ENCODE measurements at places on chromosomes 4 and X.

- DNase-seq: no peak
Measured at GRCh38 chr4:81796790-81797528, 325.3 kb upstream of the RASGEF1B start.

DNA sequence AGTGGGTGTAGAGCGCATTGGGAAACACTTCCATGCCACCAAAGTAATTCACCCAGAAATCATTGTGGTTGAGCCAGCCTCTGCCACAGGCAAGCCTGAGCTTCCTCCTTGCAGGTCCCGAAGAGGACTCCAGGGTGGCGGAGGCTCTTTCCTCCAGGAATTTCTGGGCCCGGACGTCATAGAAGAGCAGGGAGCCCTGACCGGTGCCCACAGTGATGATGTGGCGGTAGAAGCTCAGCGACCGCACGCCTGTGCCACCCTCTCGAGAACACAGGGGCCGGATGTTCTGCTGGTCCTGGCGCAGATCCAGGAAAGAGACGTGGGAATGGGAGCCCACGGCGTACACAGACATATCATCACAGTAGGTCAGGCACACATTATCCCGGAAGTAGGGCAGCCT, 1.3 kb downstream of the DCAF12L1 start:
- no peak for DNase-seq

DNA sequence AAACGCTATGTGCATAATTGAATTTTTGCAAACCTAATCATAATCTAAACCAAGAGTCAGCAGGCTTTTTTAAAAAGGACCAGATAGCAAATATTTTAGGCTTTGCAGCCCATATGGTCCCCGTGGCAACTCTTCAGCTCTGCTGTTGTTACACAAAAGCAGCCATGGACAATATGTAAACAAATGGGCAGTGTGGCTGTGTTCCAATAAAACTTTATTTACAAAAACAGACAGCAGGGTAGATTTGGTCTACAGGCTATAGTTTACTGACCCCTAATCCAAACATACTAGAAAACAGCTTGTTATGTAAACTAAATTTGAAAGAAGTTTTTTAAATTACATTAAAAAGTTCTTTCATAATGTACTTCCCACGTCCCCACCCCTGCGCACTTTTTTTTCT, 53.1 kb downstream of the FUNDC1 start:
- DNase-seq: no peak

- DNase-seq: no peak
Measured at GRCh38 chr4:156560701-156561100, 410.9 kb downstream of the PDGFC start.

DNA sequence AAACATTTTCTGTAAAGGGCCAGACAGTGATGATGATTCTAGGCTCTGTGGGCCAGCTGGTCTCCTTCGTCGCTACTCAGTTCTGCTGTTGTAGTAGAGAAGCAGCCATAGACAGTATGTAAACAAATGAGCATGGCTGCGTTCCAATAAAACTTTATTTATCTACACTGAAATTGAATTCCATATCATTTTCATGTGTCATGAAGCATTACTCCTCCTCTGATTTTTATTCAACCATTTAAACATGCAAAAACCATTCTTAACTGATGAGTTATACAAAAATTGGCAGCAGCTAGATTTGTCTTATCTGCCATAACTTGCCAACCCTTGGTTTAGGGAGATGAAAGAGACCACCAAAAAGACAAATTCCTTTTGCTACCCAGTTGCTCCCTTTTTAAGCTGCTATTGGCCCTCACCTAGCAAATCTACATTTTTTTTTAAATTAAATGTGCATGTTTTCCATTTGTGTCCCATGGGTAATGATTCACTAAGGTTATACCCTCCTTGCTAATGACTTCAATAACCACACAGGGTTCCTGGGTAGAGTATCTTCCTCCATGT, 309.9 kb downstream of the DHX15 start:
- no peak for DNase-seq

- no peak for DNase-seq
Measured at GRCh38 chr4:10345381-10345784, 111.8 kb downstream of the ZNF518B start.

DNA sequence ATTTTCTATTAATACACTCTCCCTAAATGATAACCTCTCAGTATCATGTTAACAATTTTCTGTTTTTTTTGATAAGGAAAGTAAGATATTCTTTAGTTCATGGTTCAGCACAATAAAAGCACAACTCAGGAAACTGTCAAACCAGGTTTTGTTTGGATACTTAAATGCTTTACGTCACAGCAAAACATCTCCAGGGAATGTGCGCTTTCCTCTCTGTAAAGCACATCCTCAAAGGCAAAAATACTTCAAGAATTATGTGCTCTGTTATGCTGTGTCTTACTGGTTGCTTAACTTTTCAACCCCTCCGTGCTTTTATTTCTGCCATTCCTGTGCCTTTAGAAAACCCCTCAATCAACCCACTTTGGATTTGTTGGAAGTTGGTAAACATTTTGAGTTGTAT, 27.8 kb downstream of the SNX25 start:
- DNase-seq: no peak

GRCh38 chr4:151407466-151408379, 1.3 kb upstream of the FHIP1A start:
- DNase-seq: no peak

DNA sequence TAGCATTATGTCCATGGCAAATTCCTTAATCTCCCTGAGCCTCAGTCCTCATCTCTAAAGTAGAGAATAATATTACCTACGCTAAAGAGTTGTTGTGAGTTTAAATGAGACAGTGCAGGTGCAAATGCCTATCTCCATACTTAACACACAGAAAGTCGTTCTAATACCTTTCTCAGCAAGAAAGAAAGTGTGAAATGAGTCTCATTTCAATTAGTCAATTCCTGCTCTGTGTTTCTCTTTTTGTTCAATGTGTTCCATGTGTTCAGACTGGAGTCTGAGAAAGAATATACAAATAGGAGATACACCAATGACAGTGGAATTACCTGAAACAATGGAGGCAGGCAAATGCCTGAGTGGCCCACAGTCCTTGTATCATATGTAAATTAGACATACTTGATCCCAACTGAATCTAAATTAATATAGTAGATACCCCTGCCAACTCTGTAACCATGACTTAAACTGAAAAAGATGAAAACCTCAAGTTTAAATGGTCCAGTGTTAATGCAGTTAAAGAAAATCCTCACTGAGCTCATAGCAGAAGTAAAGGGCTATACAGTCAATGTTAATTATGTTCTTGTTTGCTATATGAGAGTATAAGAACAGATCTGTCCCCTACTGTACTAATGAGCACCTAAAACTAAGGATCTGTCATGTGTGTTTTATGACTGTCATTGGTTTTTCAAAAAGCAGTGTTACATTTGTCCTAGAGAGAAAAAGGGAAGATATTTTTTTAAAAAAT, 68.2 kb downstream of the GPC3 start:
- DNase-seq: no peak

DNA sequence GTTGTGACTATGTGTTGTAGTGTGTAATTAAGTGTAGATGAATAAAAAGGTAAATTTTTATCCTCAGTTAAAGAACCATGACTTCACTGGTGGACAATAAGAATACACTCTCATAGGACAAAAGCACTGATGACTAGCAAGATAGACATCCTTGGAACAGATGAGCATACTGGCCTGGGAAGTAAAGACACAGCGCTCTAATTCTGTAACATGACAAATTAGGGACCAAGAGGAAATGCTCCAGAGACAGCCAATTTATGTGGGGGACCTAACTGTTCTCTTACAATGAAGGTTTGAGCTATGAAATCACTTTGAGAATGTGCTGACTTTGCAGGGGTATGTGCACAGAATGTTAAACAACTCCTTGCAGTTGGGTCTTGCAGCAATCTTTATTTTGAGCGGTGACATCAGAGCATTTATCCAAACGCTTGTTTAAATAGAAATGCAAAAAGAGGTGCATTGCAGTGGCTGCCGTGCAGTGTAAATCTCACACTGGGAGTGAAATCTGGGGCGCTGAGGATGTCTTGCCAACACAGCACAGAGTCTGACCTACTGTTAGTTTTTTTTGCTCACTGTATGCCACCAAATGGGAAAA, 109.3 kb downstream of the MAGEC2 start:
- DNase-seq: no peak

- DNase-seq: no peak
Measured at GRCh38 chrX:43974100-43974475, 898 bp upstream of the NDP start.

DNA sequence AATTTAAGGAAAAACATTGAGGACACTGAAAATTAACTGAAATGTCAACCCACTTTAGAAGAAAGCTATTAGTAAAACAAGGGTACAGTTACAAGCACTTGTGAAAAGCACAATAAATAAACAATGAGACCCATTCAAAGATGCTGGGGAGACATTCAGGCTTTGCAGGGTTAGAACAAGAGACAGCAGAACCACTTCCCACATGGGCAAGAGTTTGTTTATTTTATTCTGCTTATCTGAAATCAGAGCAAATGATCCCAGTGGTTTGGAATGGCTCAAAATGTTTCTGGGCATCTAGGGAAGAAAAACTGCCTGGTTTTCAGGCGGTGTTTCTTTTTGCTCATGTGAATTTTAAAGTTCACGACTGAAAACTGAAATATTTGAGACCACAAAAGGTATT, 42.4 kb downstream of the PPP3CA start:
- DNase-seq: no peak

- DNase-seq: no peak
Measured at GRCh38 chrX:31291131-31291530, 219.3 kb upstream of the FTHL17 start.

- no peak for DNase-seq
Measured at GRCh38 chrX:33416273-33416805, 205.0 kb upstream of the DMD start.

- DNase-seq: no peak
Measured at GRCh38 chrX:86946569-86946968, 571.0 kb upstream of the KLHL4 start.

DNA sequence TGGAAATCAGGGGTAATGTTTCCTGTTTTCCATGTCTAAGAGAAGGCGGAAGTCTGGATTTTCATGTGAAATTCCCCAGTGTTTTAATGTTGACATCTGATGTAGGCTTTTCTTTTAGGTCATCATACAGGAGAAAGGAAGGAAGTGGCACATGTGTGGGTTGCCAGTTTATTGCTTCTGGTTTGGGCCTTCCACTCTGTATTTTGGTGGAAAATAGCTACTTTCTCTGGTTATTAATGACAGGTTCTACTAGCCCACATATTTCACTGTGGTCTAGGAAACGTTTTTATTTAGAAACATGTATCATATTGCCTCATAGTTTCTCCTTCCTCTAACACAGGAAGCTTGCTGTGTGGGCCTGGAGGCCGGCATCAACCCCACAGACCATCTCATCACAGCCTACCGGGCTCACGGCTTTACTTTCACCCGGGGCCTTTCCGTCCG, 7.2 kb downstream of the PDHA1 start:
- no peak for DNase-seq

DNA sequence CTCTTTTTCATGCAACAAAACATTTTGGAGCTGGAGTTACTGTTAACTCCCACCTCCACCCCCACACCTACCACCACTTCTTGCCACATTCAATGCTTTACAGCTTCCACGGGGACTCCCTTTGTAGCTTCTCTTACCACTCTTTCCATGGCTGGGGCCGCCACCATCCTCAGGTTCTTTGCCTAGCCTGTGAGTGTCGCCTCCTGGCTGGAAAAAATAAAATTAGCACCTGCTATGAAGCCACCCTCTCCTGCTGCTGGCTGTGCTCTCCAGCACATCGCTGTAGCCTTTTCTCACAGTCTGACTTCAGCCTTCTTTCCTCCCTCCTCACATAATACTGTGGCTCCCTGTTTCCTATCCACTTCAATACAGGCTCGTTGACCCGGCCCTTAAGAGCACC, 114.4 kb downstream of the FRAS1 start:
- DNase-seq: no peak

- no peak for DNase-seq
Measured at GRCh38 chrX:120251471-120252011, 929 bp downstream of the ZBTB33 start.

DNA sequence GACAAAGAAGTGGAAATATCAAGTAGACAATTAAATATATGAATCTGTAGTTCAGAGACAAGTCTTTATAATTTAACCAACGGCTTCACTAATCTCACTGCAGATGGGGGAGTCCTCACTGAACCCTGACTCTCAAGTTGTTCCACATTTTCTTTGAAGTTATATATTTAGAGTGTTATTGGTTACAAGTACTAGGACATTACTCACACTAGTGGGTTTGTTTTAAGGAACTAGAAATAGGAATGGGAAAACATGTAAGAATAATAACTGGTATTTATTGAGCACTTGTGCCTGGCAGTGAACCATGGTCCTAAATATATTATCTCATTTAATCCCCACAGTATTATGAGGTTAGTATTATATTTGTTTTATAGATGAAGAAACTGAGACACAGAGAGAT, 22.0 kb downstream of the MND1 start:
- DNase-seq: no peak

- no peak for DNase-seq
Measured at GRCh38 chr4:81747242-81747930, 275.7 kb upstream of the RASGEF1B start.

DNA sequence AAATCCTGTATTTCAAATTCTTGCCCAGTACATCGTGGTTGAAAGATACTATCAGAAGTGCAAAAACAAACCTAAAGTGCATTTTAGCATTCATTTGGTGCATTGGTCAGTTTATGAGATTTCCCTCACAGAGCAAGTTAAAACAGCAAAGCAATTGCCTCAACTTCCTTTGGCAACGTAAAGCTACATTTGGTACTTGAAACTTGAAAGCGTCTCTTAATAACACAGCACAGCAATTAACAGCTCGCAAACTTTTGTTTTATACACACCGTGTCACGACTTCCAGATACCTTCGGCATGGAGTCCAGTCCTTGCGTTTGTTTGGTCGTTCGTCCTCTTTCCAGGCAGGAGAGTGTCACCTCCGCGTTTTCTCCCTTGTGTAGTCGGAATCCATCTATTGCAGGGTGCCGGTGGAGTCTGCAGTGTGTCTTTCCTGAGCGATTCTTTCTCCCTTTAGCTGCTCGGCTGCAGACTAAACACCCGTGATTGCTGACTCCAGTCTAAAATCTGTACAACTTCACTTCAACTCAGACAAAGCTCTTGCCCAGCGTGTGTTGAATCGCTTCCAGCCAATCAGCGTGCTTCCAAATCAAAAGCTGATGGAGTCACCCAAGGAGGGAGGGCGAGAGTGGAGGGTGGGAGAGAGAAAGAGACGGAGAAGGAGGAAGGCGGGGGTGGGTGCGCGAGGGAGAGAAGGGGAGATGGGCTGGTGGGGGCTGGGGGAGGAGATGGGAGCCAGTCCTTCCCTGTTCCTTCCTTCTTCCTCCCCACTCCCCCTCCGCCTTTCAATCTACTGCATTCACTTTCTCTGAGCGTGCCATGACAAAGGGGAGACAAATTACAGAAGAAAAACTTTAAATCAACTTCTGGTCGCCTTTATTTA, at the start of gene PCDH18:
PCDH18 (minus strand) TSS at position 509 of the 883 bp plus-strand sequence; CDS start at position 103, 406 bp downstream.
- DNase-seq: no peak

DNA sequence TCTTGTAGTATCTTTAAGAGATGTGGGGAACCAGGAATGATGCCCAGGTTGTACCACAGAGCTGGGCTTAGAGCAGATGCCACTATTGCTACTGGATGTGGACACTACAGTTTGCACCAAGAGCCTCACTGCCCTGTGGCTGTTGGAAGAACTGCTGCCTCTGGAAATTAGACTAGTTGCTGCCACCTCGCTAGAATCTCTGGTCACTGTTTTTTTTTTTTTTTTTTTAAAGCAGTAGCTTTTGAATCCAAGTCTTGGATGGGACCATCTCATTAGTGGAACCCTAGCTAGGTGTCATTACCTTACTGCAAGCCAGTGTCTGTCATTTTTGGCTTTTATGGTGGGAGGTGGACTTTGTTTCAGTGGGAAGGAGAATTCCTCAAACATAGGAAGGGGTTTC, 105.5 kb downstream of the ARHGAP10 start:
- no peak for DNase-seq

GRCh38 chr4:188300385-188300784, 161.1 kb downstream of the TRIML1 start:
- DNase-seq: no peak

Data from activated CD8-positive, alpha-beta memory T cell treated with anti-CD3 and anti-CD28 coated beads for 4 hours (primary cell).